ENCODE measurements at places on chromosomes 3 and 15.

DNA sequence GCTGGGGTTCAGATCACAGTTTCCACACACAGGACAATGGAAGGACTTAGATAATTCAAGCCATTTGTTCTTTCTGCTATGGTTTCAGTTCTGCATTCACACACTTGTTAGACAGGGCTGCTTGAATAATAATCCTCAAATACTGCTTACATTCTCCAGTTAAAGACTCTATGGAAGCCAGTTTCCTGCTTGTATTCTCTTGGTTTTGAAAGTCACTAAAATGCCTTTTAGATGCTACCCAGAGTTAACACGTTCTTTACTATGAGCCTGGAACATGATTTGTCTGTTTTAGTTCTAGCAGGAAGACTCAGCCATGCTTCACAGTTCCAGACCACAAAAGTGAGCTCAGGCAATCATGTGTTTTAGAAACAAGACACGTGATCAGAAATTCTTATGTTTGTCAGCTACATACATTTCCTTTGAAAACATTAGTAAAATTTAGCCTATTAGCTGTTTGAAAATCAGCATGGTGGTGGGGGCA is 152.4 kb downstream of the LEKR1 start:
- DNase-seq = no peak

- no peak for DNase-seq
These were observed 23.2 kb downstream of the DCP1A start for GRCh38 chr3:53324105-53324504.

GRCh38 chr3:25895443-25895842 is 105.6 kb downstream of the OXSM start:
- no peak for DNase-seq

DNA sequence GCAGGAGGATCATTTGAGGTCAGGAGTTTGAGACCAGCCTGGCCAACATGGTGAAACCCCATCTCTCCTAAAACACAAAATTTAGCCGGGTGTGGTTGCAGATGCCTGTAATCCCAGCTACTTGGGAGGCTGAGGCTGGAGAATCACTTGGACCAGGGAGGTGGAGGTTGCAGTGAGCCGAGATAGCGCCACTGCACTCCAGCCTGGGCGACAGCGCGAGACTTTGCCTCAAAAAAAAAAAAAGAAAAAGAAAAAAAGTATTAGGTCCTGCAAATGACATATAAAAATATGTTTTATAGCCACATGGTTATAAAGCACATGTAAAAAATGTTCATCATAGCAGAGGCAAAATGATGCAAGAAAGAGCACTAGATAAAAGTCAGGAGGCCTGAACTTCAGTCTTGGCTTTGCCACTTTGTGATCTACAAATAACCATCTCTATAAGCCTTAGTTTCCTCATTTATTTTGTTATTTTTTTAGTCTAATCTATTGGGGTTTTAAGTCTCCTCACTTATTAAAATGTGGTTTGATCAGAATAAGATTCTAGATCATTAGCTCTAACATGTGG is 4.9 kb downstream of the SLC12A6 start:
- DNase-seq = no peak

GRCh38 chr15:25711164-25711563 is 152.0 kb downstream of the ATP10A start:
- no peak for DNase-seq

- DNase-seq = no peak
These were observed 82.8 kb upstream of the ABHD17C start for GRCh38 chr15:80612118-80612823.

- DNase-seq = no peak
These were observed 168.3 kb downstream of the GHSR start for GRCh38 chr3:172279974-172280373.

- DNase-seq = no peak
These were observed 68.0 kb downstream of the OXNAD1 start for GRCh38 chr3:16332904-16333426.
